SW480 (cell line): ENCODE measurements at places on chromosomes 4 and X.

DNA sequence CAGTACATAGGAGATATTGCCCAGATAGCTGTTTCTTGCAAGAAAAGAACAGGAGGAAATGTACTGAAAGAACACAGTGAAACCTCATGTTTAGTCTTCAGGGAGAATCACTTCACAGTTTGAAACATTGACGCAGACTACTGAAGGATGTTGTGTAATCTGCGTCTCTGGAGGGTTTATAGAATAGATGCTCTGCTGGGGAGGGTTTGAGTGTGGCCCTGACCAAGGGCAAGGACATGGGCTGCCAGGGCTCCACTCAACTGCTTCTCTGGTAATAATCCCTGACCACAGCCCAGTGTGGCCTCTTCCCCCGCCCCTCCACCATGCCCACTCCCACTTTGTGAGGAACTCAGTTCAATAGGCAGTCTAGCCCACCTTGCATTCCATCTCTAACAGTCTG lies 15.8 kb upstream of the ACE2 start:
- DNase-seq: no peak

GRCh38 chrX:108171671-108172070 lies 80.1 kb downstream of the ATG4A start:
- DNase-seq: no peak

DNA sequence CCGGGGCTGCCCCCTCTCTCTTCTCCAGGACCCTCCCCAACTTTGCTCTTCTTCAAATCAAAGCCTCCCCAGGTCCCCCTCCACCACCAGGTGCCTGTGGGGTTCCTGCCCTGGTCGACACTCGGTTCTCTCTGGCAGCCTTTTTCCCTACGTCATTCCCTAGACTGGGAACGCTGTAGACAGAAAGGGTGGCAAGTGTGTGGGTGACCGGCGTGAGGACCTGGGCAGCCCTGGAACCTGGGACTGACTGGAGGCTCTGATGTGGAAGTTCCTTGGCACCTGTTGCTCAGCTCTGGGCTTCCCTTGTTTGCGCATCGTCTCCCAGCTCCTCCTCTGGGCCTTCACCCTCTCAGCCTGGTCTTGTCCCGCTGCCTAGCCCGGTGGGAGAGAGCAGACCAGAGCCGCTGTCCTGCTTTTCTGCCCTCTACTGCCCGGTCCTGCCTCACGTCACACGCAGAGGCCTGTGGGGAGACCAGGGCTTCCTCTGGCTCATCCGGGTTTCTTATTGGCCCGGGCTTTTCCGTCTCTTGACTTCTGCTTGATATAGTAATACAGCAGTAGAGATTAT lies 1.3 kb downstream of the TACC3 start:
- DNase-seq: no peak

GRCh38 chrX:19750783-19751467 lies 136.5 kb downstream of the SH3KBP1 start:
- DNase-seq: no peak

- DNase-seq: peak; percentile 4
Measured at GRCh38 chrX:114959729-114960128, 57.7 kb downstream of the IL13RA2 start.

- DNase-seq: peak; percentile 1
Measured at GRCh38 chr4:18463987-18464559, 442.5 kb upstream of the LCORL start.

DNA sequence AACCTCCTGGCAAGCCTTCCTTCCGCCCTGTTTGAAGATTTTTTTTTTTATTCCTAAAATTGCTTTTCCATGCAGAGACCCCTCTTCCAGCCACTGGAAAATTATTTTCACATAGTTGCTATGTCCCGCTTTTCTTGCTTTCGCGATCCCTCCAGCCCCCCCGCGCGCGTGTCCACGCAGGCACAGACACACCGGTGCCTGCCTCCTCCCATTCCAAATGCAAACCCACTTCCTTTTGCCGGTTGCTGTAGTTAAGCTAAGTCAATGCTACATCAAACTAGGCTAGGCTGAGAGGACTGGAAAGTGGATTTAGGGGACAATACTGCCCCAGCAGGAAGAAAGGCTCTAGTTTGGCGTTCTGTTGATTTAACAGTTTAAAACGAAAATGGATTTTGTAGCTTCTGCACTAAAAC lies 111.0 kb downstream of the DHX15 start:
- DNase-seq: peak; percentile 61

- no peak for DNase-seq
Measured at GRCh38 chr4:57219431-57219830, 109.2 kb upstream of the IGFBP7 start.

- DNase-seq: peak; percentile 40
Measured at GRCh38 chr4:77385124-77385969, 220.3 kb upstream of the CXCL13 start.

DNA sequence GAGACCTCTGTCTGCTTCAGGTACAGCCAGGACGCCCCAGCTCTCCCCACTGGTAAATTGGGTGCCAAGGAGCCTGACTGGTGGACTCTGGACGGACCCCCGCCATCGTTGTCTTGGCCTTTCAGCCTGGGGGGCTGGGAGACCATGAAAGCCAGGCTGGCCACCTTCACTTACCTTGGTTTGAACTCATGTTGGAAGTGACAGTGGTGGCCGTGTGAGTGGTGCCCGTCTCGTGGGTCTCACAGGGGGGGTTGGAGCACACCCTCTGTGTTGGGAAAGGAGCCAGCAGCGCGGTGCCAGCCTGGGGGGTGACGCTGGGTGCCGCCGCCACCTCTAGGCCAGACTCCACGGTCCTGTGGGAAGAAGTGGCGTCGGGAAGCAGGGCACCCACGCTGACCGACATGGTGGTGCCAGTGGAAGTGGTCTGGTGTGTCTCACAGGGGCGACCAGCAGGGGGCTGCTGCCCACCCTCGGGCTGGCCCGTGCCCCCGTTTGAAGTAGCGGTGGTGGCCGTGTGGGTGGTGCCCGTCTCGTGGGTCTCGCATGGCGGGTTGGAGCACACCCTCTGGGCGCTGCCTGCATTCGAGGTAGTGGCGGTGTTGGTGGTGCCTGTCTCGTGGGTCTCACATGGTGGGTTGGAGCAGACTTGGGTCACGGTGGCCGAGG lies 9.6 kb upstream of the RENBP start:
- no peak for DNase-seq

GRCh38 chrX:71199252-71200008 lies 23.6 kb upstream of the GJB1 start:
- no peak for DNase-seq

DNA sequence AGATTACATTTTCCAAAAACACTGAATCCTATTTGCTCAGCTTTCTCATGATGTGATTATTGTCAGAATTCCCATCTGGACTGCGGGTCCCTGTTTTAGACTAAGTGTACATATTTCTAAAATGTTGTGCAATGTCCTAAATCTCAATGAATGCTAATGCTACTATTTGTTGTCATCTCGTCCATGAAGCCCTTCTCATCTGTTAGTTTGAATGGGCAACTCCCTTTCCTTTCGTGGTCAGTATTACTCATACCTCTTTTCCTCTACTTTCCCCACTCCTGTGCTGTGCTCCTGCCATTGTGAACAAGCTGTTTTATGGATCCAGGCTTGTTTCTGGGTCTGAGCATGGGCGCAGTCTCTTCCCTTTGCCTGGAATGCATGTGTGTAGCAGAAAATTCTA lies 91.0 kb downstream of the MID1 start:
- no peak for DNase-seq
